ENCODE measurements at places on chromosomes 13 and 19. TPM values are rescaled to one million over a fixed set of nuclear protein-coding genes. Genes with fewer than 3 reads are reported as not detected.

PRR36 gene
- not detected for total RNA-seq

IQCN gene
- total RNA-seq = 0.23 TPM

TPM4 gene
- 1,480 TPM for total RNA-seq

ZNF480 gene
- total RNA-seq = 2.0 TPM

DCLK1 gene
- total RNA-seq = 4.9 TPM

CYP4F2 gene
- not detected for total RNA-seq

HIPK4 gene
- total RNA-seq = under 0.01 TPM

ZNF324B gene
- total RNA-seq = 16.8 TPM

LINGO3 gene
- total RNA-seq = under 0.01 TPM

GPC6 gene
- total RNA-seq = 32.8 TPM

ZNF285 gene
- 2.7 TPM for total RNA-seq

RDH8 gene
- total RNA-seq = not detected

IFNL1 gene
- not detected for total RNA-seq

ADGRE2 gene
- total RNA-seq = 0.35 TPM

KLF16 gene
- 0.94 TPM for total RNA-seq

SBSN gene
- total RNA-seq = 0.23 TPM

KIR2DL4 gene
- not detected for total RNA-seq

KLHL1 gene
- total RNA-seq = not detected

EBI3 gene
- not detected for total RNA-seq

ZC3H13 gene
- 10.2 TPM for total RNA-seq

KCTD12 gene
- 67.5 TPM for total RNA-seq

FCHO1 gene
- 0.12 TPM for total RNA-seq

NLRP11 gene
- total RNA-seq = not detected

TMEM150B gene
- total RNA-seq = not detected

FAM83E gene
- 0.38 TPM for total RNA-seq

TYROBP gene
- total RNA-seq = not detected

TMEM59L gene
- 0.98 TPM for total RNA-seq

CEACAM21 gene
- not detected for total RNA-seq

CASP14 gene
- not detected for total RNA-seq

FCGBP gene
- total RNA-seq = 0.15 TPM

MYH14 gene
- total RNA-seq = not detected

HTR2A gene
- 7.5 TPM for total RNA-seq

C1QTNF9 gene
- total RNA-seq = not detected

OVOL3 gene
- total RNA-seq = not detected

ANKRD24 gene
- total RNA-seq = 0.53 TPM

PDX1 gene
- total RNA-seq = not detected

PABPC3 gene
- total RNA-seq = 0.08 TPM

ZNF792 gene
- 4.8 TPM for total RNA-seq

HCN2 gene
- total RNA-seq = 0.30 TPM

CLEC17A gene
- not detected for total RNA-seq

CAPS gene
- total RNA-seq = 2.3 TPM

ZNF530 gene
- total RNA-seq = 4.1 TPM

FARP1 gene
- 13.8 TPM for total RNA-seq

TEX26 gene
- total RNA-seq = not detected

TPTE2 gene
- total RNA-seq = not detected

DACH1 gene
- total RNA-seq = under 0.01 TPM

MIER2 gene
- total RNA-seq = 23.5 TPM

FAM216B gene
- not detected for total RNA-seq

LRRC4B gene
- total RNA-seq = 0.30 TPM
